ENCODE measurements at places on chromosomes 5 and 9. TPM values are rescaled to one million over a fixed set of nuclear protein-coding genes. Genes with fewer than 3 reads are reported as not detected.

DNA sequence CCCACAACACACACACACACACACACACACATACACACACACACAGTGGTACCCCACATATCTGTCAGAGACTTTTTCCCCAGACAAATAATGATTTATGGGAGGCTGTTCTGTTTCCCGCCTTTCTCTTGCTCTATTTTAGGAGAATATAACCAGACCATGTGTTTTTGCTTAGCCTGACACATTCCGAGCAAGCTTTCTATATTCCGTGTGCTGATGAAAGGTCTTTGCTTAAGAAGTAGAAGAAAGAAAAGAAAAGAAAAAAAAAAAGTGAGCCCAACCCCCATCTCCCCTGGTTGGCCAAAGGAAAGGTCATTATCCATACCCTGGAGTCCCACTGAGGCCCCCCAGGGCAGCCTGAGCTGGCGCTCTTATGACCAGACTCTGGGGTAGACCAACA is 338.6 kb downstream of the SLIT3 start:
- peaks cover 7% of the 10 kb centered on the region for H3K27me3 ChIP-seq
- no peaks in the 10 kb centered on the region for H3K36me3 ChIP-seq
- peaks cover 8% of the 10 kb centered on the region for H3K4me1 ChIP-seq
- H3K4me3 ChIP-seq = no peak overlapping the region
- no peak overlapping the region for H3K27ac ChIP-seq

The SSBP2 gene
- 23.7 TPM for total RNA-seq

DNA sequence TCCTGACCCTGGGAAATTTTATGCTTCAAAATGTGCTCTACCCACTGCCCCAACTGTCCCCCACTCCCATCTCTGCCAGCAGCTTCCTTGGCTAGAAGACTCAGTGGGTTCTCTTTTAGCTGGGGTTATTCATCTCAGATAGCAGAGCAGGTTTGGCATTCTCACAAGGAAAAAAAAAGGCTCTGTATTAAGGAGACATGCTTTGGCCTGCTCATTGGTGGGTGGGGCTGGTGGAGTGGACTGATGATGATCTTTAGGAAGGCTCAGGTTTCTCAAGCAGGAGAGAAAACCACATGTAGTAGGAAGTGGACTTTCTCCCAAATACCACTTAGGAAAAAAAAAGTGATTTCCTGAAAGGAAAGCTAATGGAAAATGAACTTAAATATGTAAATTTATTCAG is 279.2 kb upstream of the ZNF462 start:
- peaks cover 2% of the 10 kb centered on the region for H3K27me3 ChIP-seq
- DNase-seq = no peak
- peaks cover 5% of the 10 kb centered on the region for H3K36me3 ChIP-seq
- H3K4me1 ChIP-seq = no peaks in the 10 kb centered on the region
- H3K27ac ChIP-seq = no peak overlapping the region

GRCh38 chr5:132629230-132629944 is 28.6 kb upstream of the IL13 start:
- no peak overlapping the region for H3K4me3 ChIP-seq
- DNase-seq = no peak
- no peaks in the 10 kb centered on the region for H3K36me3 ChIP-seq
- no peak overlapping the region for H3K27ac ChIP-seq
- peaks cover 2% of the 10 kb centered on the region for H3K27me3 ChIP-seq

The ABO gene
- total RNA-seq = not detected

DNA sequence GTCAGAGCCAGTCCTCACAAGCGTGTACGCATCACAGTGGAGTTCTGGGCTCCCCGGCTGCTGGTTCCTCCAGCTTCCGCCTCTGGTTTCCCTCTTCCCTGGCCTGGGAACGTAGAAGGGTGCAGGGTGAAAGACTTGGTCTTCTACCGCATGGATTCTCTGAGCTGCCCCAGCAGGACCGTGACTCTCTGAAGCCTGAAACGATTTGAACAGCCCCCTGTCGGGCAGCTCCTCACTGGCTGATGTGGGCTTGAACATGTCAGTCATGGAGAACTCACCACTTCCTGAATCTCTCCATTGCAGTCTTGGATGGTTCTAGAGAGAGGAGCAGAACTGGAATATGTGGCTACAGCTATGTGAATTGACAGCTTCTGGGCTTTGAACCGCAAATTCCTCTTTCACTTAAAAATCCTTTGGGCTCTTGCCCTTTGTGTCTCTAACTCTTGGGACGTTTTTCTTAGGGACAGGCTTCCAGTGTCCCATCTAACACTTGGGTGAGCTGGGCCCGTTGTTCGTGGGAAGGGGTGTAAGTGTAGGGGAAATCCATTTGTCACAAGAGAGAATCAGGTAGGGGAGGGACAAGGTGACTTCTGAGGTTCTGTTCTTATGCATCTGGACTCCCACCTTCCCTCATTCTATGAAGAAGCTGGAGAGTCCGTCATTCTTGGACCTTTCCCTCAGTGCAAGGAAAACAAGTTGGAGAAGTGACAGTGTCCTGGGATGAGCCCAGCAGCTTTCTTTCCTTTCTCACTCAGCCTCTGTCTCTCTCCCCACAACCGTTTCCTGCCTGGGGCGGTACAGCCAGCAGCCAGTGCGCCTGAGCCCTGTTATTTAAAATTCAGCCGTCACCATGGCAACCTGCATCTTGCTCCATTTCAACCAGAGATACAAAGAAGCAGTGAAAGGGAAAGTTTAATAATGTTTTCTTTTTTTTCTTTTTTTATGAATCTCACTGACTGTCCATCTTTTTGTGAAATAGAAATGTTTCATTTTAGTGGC is 84.7 kb downstream of the PTTG1 start:
- H3K27ac ChIP-seq = peak overlapping the region; percentile 93
- peak; percentile 66 for DNase-seq
- peak overlapping the region; percentile 65 for H3K4me3 ChIP-seq
- peaks cover 35% of the 10 kb centered on the region for H3K4me1 ChIP-seq
- H3K27me3 ChIP-seq = peaks cover 3% of the 10 kb centered on the region

- no peak overlapping the region for H3K4me3 ChIP-seq
- no peak for DNase-seq
- H3K36me3 ChIP-seq = no peaks in the 10 kb centered on the region
- H3K4me1 ChIP-seq = peaks cover 6% of the 10 kb centered on the region
Observed at GRCh38 chr9:86175223-86175622, 75.9 kb upstream of the GOLM1 start.

GRCh38 chr5:10611290-10611689 is 47.4 kb downstream of the ANKRD33B start:
- H3K27ac ChIP-seq = no peak overlapping the region
- H3K27me3 ChIP-seq = no peaks in the 10 kb centered on the region
- H3K4me1 ChIP-seq = peaks cover 24% of the 10 kb centered on the region
- H3K4me3 ChIP-seq = no peak overlapping the region
- no peaks in the 10 kb centered on the region for H3K36me3 ChIP-seq
- no peak for DNase-seq

DNA sequence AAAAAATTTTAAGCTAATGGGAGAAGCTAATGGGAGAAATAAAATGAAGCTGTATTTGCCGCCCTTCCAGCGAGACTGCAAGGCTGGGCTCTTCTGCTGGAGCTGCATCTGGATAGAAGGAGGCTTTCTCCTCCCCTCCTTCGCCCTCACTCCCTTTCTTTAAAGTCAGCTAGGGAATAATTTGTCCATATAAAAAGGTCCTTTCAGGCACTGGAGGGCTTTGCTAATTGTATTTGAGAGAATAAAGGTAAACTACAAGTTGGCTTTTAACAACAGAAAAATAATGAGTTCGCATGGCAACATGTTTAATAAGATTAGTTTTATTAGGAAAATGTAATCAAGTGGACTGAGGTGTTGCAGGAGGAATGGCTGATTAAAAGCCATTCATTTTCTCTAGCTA is 41.3 kb downstream of the NPR3 start:
- no peak for DNase-seq
- no peak overlapping the region for H3K4me3 ChIP-seq
- H3K27me3 ChIP-seq = no peaks in the 10 kb centered on the region
- H3K36me3 ChIP-seq = peaks cover 51% of the 10 kb centered on the region

- H3K27ac ChIP-seq = no peak overlapping the region
- no peak for DNase-seq
- peaks cover 4% of the 10 kb centered on the region for H3K27me3 ChIP-seq
- H3K4me1 ChIP-seq = peaks cover 24% of the 10 kb centered on the region
Observed at GRCh38 chr9:87718852-87719612, 6.9 kb upstream of the CTSL start.

DNA sequence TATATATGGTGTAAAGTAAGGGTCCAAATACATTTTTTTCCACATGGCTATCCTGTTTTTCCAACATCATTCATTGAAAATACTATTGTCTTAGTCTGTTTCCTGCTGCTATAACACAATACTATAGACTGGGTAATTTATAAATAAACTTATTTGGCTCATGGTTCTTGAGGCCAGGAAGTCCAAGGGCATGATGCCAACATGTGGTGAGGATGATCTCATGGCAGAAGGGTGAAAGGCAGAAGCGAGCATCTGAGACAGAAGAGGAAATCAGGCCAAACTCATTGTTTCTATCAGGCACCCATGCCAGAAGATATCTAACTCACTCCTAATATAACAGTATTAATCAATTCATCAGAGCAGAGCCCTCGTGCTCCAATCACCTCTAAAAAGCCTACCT is 42.6 kb downstream of the ANKRD55 start:
- peaks cover 18% of the 10 kb centered on the region for H3K4me1 ChIP-seq
- peak; percentile 73 for DNase-seq
- no peak overlapping the region for H3K4me3 ChIP-seq
- H3K27me3 ChIP-seq = peaks cover 2% of the 10 kb centered on the region
- peak overlapping the region; percentile 29 for H3K27ac ChIP-seq

The CD14 gene
- 1.5 TPM for total RNA-seq

- no peaks in the 10 kb centered on the region for H3K27me3 ChIP-seq
- no peaks in the 10 kb centered on the region for H3K36me3 ChIP-seq
- H3K4me3 ChIP-seq = peak overlapping the region; percentile 92
- DNase-seq = no peak
Observed at GRCh38 chr5:10567121-10567591, 3.3 kb downstream of the ANKRD33B start.

DNA sequence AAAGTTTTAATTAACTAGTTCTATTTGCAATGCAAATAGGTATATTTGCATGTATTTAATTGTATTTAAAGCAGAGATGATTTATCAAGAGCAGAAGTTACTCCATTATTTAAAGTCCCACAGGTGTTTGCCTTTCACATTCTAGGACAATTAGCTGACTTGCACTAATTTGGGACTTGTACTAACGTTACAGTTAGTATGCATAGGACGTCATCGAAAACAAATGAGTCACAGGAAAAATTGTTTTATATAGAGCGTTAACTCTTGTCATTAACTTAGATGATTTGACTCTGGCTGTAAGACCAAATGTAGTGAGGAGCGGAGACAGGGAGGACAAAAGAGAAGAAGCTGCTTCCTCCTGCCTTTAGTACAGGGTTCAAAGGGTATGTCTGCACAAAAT is 126.1 kb upstream of the IFNE start:
- H3K27ac ChIP-seq = no peak overlapping the region
- DNase-seq = no peak
- H3K4me3 ChIP-seq = no peak overlapping the region
- H3K36me3 ChIP-seq = no peaks in the 10 kb centered on the region
- H3K4me1 ChIP-seq = peaks cover 88% of the 10 kb centered on the region
- no peaks in the 10 kb centered on the region for H3K27me3 ChIP-seq

The SPAG8 gene
- total RNA-seq = 0.90 TPM

GRCh38 chr5:150141544-150142184 is 14.0 kb downstream of the PDGFRB start:
- H3K4me1 ChIP-seq = peaks cover 98% of the 10 kb centered on the region
- peak overlapping the region; percentile 63 for H3K4me3 ChIP-seq
- peaks cover 34% of the 10 kb centered on the region for H3K36me3 ChIP-seq
- peak; percentile 84 for DNase-seq

The NUTM2F gene
- total RNA-seq = not detected

DNA sequence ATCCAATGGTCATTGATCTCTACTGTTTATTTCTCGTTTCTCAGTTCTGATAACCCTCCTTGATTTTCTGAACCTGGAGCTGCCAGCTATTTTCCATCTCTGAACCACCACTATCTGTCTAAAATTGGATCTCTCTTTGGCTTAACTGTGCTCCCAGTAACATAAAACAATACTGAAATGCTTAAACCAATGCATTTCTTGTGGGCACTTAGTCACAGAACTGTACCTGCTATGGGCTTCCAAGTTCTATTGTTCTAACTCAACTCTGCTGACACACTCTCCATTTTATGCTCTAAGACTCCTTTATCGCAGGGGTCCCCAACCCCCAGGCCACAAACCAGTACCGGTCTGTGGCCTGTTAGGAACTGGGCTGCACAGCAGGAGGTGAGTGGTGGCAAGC is 120.6 kb downstream of the LHFPL2 start:
- peak overlapping the region; percentile 94 for H3K27ac ChIP-seq
- H3K36me3 ChIP-seq = no peaks in the 10 kb centered on the region
- no peak for DNase-seq
- no peak overlapping the region for H3K4me3 ChIP-seq
- H3K4me1 ChIP-seq = peaks cover 61% of the 10 kb centered on the region
- peaks cover under 1% of the 10 kb centered on the region for H3K27me3 ChIP-seq

The PRELID1 gene
- total RNA-seq = 180 TPM

The PITX1 gene
- 26.0 TPM for total RNA-seq

The PTRH1 gene
- 22.5 TPM for total RNA-seq

DNA sequence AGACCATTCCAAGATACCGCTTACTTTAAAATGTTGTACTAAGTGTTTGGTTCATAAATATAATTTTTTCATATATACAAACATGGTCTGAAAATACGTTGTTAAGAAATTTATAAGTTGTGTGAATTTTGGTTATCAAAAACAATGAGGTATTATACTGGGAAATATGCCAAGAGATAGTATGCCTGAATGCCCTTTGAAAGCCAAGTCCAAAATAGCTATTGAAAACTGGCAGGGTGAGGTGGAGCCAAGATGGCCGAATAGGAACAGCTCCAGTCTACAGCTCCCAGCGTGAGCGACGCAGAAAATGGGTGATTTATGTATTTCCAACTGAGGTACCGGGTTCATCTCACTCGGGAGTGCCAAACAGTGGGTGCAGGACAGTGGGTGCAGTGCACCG is 533.5 kb downstream of the ZNF608 start:
- H3K36me3 ChIP-seq = no peaks in the 10 kb centered on the region
- no peak overlapping the region for H3K4me3 ChIP-seq
- H3K4me1 ChIP-seq = no peaks in the 10 kb centered on the region
- H3K27me3 ChIP-seq = peaks cover 2% of the 10 kb centered on the region

Data from HFFc6 (cell line).